ENCODE measurements at places on chromosomes 2 and 18.

DNA sequence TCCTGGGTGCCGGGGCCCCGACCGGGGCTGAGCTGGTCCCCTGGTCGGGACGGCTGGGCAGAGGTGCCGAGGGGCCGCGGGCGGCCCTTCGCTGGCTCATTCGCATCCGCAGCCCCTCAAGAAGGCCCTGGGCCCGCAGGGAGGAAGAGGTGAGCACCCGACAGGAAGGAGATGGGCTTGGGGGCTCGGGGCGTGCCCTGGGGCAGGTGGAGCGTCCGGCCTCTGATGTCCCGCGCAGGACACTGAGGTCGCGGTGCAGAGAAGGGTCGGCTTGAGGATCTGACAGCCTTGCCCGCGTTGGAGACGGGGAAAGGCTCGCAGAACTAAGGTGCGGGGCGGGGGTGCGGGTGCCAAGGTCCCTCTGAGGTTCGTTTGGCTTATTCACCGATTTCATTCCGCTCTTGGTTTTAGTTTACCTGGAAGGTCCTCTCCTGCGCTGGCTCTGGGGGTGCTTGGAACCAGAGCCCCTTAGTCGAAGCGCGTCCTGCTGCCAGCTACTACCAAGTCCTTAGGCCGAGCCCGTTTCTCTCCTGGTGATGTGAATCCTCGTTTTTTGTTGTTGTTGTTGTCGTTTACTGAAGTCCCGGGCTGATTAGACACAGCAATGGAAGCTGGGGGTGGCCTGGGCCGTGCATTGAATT lies 18.9 kb upstream of the CD8A start:
- no peak for DNase-seq

GRCh38 chr18:10900435-10900834 lies 248.9 kb downstream of the PIEZO2 start:
- no peak for DNase-seq

DNA sequence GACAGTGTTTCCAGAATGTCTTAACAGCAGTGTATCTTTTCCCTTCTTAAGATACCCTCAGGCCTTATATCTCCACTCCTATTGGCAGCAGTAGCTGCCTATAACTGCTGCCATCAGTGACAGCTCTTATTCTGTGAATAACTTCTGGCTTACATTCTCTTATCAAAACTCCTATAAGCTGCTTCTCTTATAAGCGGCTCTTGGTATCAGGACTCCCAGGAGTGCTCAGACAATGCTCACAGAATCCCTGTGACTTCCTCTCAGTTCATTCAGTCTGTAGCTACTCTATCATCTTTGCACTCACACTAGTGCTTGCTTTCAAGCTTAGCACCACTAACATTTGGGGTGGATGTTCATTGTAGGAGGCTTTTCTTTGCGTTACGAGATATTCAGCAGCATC lies 143.7 kb upstream of the CDH7 start:
- DNase-seq = no peak

DNA sequence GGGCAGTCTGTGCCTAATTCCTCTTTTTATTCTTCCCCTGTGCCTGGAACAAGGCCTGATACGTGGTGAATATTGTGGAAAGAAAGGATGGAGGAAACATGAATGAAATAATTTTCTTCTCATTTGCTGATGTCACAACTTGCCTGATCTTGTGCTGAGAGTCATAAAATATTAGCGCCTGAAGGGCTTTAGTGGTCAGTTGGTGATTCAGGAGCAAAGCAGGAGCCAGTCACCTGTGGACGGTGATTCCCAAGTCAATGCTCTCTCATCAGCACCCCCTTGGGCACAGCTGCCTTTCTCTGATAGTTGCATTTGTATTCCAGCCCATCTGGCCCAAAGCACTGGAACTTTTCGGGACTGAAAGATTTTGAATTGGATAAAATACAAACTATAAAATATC lies 502.6 kb upstream of the RAB12 start:
- DNase-seq = no peak

DNA sequence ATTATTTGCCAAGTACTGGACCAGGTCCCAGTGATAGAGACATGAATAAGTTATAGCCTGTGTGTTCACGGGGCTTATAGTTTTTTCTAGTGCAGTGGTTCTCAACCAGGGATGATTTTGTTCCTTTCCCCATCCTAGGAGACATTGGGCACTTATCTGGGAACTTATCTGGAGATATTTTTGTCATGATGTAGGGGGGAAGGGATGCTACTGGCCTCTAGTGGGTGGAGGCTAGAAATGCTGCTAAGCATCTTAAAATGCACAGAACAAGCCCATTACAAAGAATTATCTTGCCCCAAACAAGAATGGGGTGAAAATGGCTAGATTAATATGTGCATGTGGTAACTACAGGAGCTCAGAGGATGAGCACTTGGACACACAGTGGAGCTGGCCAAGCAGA lies 75.2 kb downstream of the KLHL29 start:
- DNase-seq = no peak

DNA sequence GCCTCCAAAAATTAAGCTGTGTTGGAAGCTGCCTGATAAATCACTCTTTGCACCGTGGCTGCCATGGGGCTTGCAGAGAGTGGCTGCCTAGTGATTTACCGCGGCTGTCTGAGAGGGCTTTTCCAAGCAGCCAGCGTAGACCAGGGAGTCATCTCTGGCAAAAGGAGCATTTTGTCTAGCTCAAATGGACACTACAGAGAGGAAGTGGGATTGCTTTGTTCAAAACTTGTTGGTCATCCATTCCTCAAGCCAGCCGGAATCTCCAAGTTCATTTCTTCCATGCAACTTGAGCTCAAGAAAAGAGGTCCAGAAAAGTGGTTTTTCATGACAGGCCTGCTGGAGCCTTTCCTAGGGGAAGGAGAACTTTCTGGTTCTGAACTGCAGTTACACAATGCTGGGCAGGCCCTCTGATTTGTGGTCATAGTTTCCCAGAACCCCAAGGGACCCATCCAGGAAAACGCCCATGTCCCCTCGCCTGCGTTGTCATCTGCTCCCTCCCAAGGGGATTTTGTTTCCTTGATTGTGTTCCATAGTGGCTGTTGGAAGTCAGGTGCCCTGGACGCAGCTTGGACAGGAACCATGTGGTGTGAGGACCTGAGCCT lies 108.1 kb downstream of the TRIB2 start:
- DNase-seq = no peak

DNA sequence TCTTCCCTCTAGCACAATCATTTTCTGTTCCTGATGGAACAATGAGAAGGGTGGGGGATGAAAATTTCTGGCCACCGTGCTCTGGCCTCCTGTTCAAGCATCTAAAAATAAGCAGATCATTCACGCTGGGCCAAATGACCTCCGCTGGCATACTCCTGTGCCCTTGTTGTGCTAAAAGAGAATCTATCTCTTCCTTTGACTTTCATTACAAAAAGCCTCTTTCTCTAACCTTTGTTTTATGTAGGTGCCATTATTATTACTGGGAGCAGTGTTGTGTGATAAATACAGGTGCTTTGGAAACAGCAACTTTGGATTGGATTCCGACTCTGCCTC lies 44.6 kb upstream of the B3GNT2 start:
- no peak for DNase-seq
